ENCODE measurements at places on chromosomes 3 and 15.

GRCh38 chr3:152195206-152195605, 73.5 kb upstream of the MBNL1 start:
- no peak for DNase-seq

DNA sequence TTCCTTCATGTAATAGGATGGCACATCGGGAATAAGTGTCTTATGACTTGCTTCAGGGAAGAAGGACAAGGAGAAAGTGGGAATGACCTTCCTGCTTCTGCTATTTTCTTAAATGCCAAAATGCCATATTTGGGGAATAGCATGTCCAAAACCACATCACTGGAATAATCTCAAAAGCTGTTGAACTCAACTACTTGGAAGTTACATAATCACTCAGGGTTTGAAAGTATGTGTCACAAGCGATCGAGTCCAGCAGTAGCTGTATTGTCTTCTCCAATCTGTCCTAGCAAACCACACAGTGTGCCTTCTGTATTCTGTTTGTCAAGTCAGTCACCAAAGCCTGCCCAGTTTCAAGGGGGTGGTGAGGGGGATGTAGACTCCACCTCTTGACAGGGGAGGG, 58.3 kb upstream of the GADL1 start:
- no peak for DNase-seq

DNA sequence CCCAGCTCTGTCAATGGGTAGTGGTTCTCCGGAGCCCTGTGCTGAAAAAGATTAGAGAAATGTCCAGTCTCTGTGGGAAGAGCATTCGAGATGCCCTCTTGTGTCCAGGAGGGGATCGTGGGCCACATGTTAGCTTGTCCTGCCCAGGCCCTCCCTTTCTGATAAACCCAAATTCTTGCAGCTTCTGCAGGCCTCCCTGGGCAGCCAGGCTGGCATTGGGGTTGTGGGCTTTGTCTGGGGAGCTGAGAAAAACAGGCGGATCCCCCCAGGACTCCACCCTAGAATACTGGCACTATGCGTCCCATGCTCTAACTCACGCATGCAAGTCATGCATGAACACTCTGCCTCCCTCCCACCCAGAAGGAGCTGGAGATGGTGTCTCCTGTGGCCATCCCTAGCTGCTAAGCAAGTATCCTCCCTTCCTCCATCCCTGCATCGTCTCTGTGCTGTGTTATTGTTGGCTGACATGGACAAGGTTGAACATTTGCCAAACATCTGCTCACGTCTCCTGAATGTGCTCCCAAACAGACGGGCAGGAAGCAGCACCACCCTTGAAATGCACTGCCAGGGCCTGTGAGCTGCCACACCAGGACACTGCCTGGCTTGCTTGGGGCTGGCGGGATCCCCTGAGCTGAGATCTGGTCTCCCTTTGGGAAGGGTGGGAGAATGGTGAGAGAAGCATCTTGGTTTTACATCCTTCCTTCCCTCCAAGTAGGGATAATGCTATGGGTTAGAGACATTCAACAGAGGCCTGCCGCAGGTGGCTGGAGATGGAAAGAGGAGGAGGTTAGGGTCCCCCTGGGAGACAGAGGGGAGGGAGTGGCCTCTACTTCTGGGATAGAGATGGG, 26.5 kb downstream of the CFAP161 start:
- DNase-seq = no peak

- DNase-seq = no peak
Measured at GRCh38 chr3:94405258-94406035, 342.6 kb downstream of the NSUN3 start.

GRCh38 chr15:32828507-32829186, 110.8 kb downstream of the GREM1 start:
- DNase-seq = no peak

DNA sequence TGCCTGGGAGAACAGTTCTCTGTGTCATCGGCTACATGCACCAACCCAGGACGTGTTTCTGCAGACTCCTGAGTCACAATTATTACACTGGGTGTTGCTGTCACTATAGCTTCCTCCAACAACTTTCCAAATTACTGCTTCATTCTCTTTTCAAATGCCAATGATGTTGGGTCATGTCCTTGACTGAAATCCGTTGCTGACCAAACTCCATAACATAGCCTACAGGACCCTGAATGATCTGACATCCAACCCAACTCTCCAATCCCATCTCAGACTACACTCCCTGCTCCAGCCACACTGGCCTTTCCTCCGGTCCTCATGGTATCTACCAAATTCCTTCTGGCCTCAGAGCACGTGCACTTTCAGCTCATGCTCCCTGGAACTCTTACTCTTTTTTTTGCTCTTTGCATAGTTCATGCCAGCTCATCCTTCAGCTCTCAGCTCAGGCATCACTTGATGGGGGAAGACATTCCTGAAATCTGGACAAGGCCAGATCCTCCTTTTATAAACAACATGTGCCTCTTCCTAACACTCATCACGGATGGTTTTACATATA, 108.8 kb upstream of the PTPRG start:
- no peak for DNase-seq

DNA sequence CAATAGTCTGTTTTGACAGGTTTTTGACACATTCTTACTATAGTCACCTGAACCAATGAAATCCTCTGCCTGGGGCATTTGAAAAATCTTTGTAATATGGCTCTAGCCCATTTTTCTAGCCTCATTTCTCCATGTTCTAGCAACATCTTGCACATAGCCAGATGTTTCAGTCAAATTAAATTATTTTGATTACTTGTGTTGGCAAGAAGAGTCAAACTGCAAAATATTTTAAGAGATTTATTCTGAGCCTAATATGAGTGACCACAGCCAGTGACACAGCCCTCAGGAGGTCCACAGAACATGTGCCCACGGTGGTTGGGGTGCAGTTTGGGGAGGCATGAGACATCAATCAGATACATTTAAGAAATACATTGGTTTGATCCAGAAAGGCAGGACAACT, 6.9 kb downstream of the IFT122 start:
- DNase-seq = no peak

DNA sequence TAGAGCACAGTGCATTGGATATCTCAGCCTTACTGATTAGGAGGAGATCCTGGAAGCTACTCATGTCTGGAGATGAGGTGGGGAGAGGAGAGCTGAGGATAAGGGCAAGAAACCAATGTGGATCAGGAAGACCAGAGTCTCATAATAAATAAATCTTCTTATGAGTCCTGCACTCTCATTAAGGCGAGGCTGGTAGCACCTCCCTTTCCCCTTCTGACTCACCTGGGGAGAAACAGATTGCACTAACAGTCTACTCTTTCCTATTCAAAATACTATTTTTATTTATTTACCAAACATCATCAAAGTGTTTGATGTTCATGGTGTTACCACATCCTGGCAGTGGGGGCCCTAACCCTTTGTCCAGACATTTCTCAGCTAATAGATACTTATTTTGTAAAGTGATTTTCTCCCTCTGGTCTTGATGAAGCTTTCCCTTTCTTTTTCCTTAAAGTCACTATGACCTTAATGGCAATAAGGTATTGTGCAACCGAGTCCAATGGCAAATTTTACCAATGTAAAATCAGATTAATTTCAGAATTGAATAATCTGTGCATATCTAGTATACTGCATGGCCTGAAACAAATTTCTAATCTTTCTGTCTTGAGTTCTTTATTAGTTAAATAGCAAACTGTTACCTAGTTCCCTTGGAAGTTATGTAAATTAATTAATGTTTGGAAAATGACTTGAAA, 81.1 kb downstream of the IQCH start:
- no peak for DNase-seq

DNA sequence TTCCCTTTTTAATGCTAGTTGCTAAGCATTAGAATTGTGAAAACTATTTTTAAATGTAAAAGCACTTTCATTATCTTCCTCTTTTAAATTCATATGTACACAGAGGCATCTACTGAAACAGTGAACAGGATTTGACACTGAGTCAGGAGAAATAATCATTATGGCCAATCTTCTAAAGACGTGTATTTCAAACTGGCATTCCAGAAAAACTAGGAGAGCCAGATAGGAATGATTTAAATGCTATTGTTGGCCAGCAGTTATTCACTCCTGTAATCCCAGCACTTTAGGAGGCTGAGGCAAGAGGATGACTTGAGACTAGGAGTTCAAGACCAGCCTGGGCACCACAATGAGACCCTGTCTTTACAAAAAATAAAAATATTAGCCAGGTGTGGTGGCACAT, 67.6 kb upstream of the RAP2B start:
- no peak for DNase-seq

DNA sequence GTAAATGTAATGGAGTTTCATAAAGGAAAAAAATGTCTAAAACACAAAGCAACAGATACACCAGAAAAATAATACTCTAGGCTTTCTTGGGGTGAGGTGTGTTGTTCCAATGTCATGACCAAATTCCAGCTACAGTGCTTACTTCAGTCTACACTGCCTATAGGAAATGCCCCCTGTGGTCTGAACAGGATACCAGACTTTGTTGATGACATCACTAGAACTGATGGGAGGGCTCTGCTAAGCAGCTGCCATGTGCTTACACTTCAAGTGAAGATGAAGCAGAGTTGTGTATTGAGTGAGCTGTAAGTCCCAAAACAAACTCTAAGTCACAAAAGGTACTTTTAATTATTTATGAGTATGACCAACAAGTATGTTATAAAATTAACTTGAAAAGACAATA, 456.1 kb upstream of the IL12A start:
- DNase-seq = peak; percentile 21

DNA sequence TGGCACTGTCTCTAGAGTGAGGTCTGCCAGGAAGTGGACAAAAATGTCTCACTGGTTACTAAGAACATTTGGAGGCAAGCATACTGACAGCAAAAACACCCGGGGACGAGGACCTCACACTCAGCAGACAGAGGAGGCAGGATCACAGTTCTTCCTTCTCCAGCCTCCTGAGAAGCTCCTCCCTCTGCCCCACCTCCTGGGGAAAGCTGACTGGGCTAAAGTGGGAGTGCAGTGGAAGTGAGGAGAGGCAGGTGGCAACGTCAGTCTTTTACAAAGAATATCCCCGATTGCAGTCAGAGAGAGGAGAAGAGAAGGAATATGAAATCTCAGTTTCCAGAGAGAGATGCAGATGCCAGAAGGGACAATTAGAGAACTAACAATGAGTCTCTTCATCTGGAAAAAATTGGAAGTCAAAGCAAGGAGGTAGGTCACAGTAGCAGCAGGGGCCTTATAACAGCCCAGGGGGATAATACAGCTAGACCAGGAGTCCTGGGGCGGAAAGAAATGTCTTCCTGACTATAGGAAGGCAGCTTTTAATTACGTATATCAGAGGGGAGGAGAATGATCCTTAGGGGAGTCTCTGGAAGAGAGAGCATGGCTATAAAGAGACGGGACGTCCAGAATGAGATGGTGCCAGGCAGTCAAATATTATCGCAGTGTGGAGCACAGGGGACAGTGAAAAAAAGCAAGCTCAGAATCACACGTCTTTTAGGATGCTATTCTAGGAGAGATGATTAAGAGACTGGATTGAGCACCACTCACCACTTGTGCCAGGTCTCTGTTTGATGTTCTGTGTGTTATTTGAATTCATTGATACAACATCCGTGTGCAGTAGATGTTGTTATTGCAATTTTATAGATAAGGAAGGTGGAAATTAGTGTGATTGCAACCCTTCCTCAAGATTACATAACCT, 47.2 kb downstream of the LEO1 start:
- no peak for DNase-seq

- no peak for DNase-seq
Measured at GRCh38 chr15:74036271-74037170, 42.0 kb downstream of the PML start.

DNA sequence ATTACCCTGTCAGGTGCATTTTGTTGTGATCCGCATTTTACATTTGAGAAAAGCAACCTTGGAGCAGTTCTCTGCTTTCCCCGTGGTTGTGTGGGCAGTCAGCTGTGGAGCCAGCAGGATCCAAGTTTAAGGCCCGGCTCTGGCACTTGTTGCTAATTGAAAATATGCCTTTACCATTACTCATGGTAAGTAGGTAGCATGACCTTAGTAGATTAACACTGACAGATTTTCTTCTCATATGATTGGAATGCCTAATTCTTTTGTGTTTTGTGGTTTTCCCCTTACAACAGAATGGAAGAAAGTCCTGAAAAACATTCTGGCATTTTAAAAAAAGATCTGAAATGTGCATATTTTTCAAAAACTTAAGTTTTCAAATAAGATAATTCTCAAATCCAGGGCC, 246.5 kb upstream of the LRRN1 start:
- DNase-seq = no peak

DNA sequence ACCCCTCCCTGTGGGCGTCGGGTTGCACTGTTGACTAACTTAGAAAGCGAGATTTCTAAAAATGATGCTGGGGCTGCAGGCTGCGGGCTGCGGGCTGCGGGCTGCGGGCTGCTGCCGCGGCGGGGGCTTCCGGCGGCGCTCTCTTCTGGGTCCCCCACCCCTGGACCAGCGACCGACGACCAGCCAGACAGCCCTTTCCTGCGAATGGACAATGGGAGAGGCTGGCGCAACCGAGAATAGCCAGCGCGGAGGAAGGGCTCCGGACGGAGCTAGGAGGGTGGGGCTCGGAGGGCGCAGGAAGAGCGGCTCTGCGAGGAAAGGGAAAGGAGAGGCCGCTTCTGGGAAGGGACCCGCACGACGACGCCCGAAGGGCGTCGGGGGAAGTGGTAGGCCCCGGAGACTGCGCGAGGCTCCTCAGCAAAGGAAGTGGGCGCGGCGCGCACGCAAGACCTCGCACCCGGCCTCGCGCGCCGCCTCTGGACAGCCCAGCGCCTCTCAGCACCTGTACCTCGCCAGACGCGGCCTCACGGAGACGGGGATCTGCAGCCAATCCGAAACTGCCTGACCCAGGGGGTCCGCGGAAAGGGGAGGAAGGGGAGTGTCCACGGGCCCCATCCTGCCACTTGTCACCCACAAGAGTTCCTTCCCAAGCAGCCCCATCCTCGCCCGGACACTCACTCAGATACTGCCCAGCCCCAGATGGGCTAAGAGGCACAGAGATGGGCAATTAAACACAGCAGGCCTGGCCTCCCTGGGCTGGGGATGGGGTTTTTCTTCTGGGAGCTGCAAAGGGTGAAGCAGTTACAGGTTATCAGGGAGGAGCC, 70.7 kb downstream of the SLC12A8 start:
- DNase-seq = peak; percentile 57

DNA sequence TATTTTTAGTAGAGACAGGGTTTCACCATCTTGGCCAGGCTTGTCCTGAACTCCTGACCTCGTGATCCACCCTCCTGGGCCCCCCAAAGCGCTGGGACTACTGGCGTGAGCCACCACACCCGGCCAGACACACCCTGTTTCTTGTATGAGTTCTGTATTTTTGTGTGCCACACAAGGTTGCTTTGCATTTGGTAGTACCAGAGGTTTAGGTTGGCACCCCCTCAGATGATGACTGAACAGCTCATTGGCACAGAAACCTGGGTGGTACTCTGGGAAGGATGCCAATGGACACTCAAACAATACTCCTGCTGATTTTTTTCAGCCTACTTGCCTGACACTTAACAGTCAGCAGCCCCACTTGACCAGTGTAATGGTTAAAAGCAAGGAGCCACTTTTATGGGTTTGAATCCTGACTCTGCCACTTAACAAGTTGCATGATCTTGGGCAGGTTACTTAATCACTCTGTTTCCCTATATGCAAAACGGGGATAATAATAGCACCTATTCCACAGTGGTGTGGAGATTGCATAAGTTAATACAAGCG, 39.2 kb upstream of the BCL2A1 start:
- no peak for DNase-seq

Measured in Jurkat, Clone E6-1 (cell line).